ENCODE measurements at places on chromosomes 6 and 20.

GRCh38 chr6:168273441-168274036, 46.0 kb downstream of the DACT2 start:
- no peak for DNase-seq

GRCh38 chr6:29294499-29294914, 7.0 kb upstream of the OR14J1 start:
- no peak for DNase-seq

- DNase-seq = peak; percentile 33
Measured at GRCh38 chr6:37696841-37697662, 631 bp downstream of the MDGA1 start.

DNA sequence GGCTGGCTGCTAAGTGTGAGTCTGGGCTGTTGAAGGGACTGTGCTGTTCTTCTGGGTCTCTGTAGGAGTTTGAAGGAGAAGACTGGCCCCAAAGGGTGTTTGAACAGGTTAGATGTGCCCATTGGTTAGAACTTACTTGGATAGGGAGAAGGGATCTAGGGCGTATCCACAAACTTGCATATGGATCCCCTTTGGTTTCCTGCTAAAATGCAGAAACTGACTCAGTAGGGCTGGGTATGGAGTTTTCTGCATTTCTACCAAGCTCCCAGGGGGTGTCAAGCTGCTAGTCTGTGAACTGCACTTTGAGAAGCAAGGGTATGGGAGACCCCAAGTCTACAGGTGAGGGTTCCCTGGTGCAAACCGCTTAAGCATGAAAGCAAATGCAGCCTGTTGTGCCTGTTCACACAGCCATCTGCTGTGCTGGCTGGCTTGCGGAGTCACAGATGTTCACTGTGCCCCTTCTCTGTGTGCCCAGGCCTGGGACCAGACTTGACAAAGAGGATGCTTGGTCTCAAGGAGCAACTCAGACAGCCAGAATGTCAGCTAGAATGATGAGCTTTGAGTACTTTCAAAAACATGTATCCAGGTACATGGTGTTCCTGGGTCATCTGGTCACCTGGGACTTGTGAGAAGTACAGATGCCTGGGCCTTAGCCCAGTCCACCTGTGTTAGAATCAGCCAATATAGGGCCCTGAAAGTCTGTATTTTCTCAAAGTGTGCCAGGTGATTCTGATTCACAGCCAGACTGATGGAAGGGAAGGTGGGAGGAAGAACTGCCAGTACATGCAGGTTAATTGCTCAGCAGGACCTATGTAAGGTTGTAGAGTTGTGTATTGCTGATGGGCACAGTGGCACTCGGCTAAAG, 7.4 kb downstream of the PPP1R16B start:
- DNase-seq = no peak

DNA sequence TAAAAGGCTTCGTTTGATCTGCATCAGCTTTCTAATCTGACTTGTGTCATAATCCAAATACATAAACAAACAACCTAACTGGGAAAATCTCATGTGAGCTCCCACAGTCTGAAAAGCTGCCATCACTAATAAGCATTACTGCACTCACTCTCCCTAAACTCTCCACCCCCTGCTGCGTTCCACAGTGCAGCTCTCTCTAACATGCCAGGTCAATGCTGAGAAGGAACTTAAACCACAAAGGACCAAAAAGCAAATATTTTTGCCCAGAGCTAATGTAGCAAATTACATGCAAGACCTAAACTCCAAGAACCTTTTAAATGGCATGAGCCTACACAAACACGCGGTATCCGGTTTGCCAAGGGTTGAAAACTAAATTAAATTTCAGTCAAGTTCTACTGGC, 542.3 kb upstream of the JARID2 start:
- no peak for DNase-seq

DNA sequence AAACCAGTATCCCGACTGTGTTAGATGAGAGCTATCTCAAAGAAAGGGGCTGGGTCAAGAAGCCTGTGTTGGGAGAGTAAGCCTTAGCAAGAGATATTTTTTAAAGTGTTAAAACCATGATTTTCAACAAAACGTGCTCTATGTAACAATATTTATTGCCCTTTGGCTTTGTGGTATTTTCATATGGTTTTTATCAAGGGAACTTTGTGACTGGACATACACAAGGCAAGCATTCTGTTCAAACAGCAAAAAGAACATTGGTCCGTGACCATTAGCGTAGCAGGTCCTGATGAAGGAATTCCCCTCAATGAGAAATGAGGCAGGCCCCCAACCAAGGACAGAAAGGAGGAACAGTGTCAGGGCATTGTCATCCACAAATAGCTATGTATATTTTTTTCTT, 222.6 kb downstream of the MYLK4 start:
- DNase-seq = no peak

DNA sequence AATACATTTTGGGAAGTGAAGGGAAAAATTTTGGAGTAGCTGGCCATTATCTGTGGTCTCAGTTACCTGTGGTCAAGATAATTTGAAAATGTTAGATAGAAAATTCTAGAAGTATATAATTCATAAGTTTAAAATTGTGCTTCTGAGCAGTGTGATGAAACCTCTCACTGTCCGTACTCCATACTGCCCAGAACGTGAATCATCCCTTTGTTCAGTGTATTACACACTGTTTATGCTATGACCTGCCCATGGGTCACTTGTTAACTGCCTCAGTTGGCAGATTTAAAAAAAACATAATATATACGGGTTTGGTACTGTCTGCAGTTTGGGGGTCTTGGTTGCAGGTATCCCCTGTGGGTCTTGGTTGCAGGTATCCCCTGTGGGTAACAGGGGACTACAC, 4.1 kb upstream of the CALHM5 start:
- no peak for DNase-seq

DNA sequence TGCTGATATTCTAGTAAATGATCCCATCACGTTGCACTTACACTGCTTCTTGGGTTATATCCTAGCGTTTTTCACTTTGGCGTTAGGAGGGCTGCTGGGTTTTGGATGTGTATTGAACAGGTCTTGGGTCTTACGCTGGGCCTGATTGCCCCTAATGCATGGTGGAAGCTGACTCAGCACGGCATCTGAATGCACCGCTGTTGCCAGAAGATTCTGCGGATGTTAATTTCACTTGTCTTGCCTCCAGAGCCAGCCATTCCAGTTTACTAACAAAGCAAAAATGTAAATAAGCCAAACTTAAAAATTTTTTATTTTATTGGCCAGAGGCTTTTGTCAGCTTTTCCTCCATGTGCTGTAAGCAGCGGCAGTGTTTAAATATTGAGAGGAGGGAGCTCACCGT, 233.5 kb downstream of the TMEM242 start:
- DNase-seq = no peak

- peak; percentile 46 for DNase-seq
Measured at GRCh38 chr6:42075159-42075838, 25.0 kb downstream of the TAF8 start.

All from CD4-positive, alpha-beta T cell treated with Interleukin-15 for 4 hours (primary cell).